BJ (cell line): ENCODE measurements at places on chromosomes 13 and 19. TPM values are rescaled to one million over a fixed set of nuclear protein-coding genes. Genes with fewer than 3 reads are reported as not detected.

The PSG2 gene
- 3.9 and 4.6 TPM in 2 replicates for polyA plus RNA-seq

The MBD3L4 gene
- not detected in 2 replicates for polyA plus RNA-seq

The ZNF433 gene
- 1.8 and 2.3 TPM in 2 replicates for polyA plus RNA-seq

The OR4F17 gene
- polyA plus RNA-seq = not detected in 2 replicates

The NAPSA gene
- polyA plus RNA-seq = 0.32 and 0.38 TPM in 2 replicates

The ATG4D gene
- 6.8 and 13.0 TPM in 2 replicates for polyA plus RNA-seq

The ZNF296 gene
- polyA plus RNA-seq = 0.09 TPM in 1 of 2 replicates, not detected in the other

The ZGLP1 gene
- polyA plus RNA-seq = 1.2 TPM in 2 replicates

The RHPN2 gene
- 7.8 and 9.9 TPM in 2 replicates for polyA plus RNA-seq

The CYSLTR2 gene
- not detected in 2 replicates for polyA plus RNA-seq

The CD70 gene
- not detected in 2 replicates for polyA plus RNA-seq

The RGCC gene
- polyA plus RNA-seq = 5.7 and 7.8 TPM in 2 replicates

The SLITRK6 gene
- polyA plus RNA-seq = 0.31 and 0.80 TPM in 2 replicates

The YJEFN3 gene
- polyA plus RNA-seq = 0.94 and 1.1 TPM in 2 replicates

The C5AR2 gene
- polyA plus RNA-seq = 0.01 TPM in 1 of 2 replicates, not detected in the other

The PRX gene
- 1.9 and 2.4 TPM in 2 replicates for polyA plus RNA-seq

The TEX101 gene
- not detected in 2 replicates for polyA plus RNA-seq

The SIGLEC9 gene
- not detected in 2 replicates for polyA plus RNA-seq

The LRRC4B gene
- polyA plus RNA-seq = 0.04 and 0.06 TPM in 2 replicates

The ZNF90 gene
- 0.36 and 0.38 TPM in 2 replicates for polyA plus RNA-seq

The ZNF302 gene
- 11.0 and 20.9 TPM in 2 replicates for polyA plus RNA-seq

The LILRA2 gene
- polyA plus RNA-seq = not detected in 2 replicates

The COPE gene
- 161 and 309 TPM in 2 replicates for polyA plus RNA-seq

The FREM2 gene
- polyA plus RNA-seq = not detected in 2 replicates

The C1QTNF9 gene
- not detected in 2 replicates for polyA plus RNA-seq

The KLK15 gene
- polyA plus RNA-seq = not detected in 2 replicates

The CCDC169 gene
- polyA plus RNA-seq = 0.28 and 0.93 TPM in 2 replicates
